Endothelial cell of umbilical vein (primary cell): ENCODE measurements at places on chromosomes 2 and 18. TPM values are rescaled to one million over a fixed set of nuclear protein-coding genes. Genes with fewer than 3 reads are reported as not detected.

The SP100 gene
- 90.6 and 108 TPM in 2 replicates for total RNA-seq

The MPP4 gene
- 7.6 and 9.7 TPM in 2 replicates for total RNA-seq

The CLEC4F gene
- total RNA-seq, result not detected in 2 replicates

The POTEE gene
- 0.21 and 0.31 TPM in 2 replicates for total RNA-seq

The MSTN gene
- total RNA-seq, result not detected in 2 replicates

The AGXT gene
- not detected in 2 replicates for total RNA-seq

The LRRC30 gene
- not detected in 2 replicates for total RNA-seq

The SLC14A1 gene
- not detected in 2 replicates for total RNA-seq

The GKN2 gene
- total RNA-seq, result not detected in 2 replicates

The ERFE gene
- 0.46 and 1.2 TPM in 2 replicates for total RNA-seq

The POTEF gene
- 0.09 TPM in 1 of 2 replicates, not detected in the other for total RNA-seq

The CREG2 gene
- 0.88 and 2.0 TPM in 2 replicates for total RNA-seq

The EFHD1 gene
- total RNA-seq, result not detected in 2 replicates

The TNS1 gene
- 35.6 and 52.1 TPM in 2 replicates for total RNA-seq

The EIF5B gene
- total RNA-seq, result 53.5 and 54.5 TPM in 2 replicates

The GCG gene
- not detected in 2 replicates for total RNA-seq

The CHRNG gene
- not detected in 2 replicates for total RNA-seq

The RIT2 gene
- not detected in 2 replicates for total RNA-seq

The STK39 gene
- 13.1 and 16.2 TPM in 2 replicates for total RNA-seq

The AQP12B gene
- total RNA-seq, result not detected in 2 replicates

The COL5A2 gene
- total RNA-seq, result 123 and 138 TPM in 2 replicates

The SPATA3 gene
- not detected in 2 replicates for total RNA-seq

The RAB1A gene
- total RNA-seq, result 170 and 176 TPM in 2 replicates

The TMEM37 gene
- 2.9 and 3.5 TPM in 2 replicates for total RNA-seq

The DYNAP gene
- not detected in 2 replicates for total RNA-seq

The EFR3B gene
- total RNA-seq, result 0.58 and 0.77 TPM in 2 replicates

The UGT1A8 gene
- total RNA-seq, result not detected in 2 replicates

The FHOD3 gene
- total RNA-seq, result 0.58 and 1.5 TPM in 2 replicates

The UGT1A3 gene
- not detected in 2 replicates for total RNA-seq

The DGKD gene
- total RNA-seq, result 36.5 and 36.6 TPM in 2 replicates

The EFEMP1 gene
- 2,354 and 2,981 TPM in 2 replicates for total RNA-seq

The SCTR gene
- not detected in 2 replicates for total RNA-seq
